ENCODE measurements at places on chromosomes 5 and 9. TPM values are rescaled to one million over a fixed set of nuclear protein-coding genes. Genes with fewer than 3 reads are reported as not detected.

The BSPRY gene
- total RNA-seq: 8.8 TPM

The CTXN3 gene
- 0.47 TPM for total RNA-seq

The SLC2A6 gene
- total RNA-seq: 4.0 TPM

The FOXD4L5 gene
- 0.06 TPM for total RNA-seq

The CARD9 gene
- total RNA-seq: 5.7 TPM

The DMRT3 gene
- 0.58 TPM for total RNA-seq

The STPG3 gene
- not detected for total RNA-seq

The PDCD1LG2 gene
- 0.64 TPM for total RNA-seq
